ENCODE measurements at places on chromosomes 7 and 10. TPM values are rescaled to one million over a fixed set of nuclear protein-coding genes. Genes with fewer than 3 reads are reported as not detected.

GNAT3 gene
- total RNA-seq, result not detected

SPDYE3 gene
- total RNA-seq, result not detected

AIFM2 gene
- total RNA-seq, result 2.3 TPM

TMEM196 gene
- total RNA-seq, result not detected

FAM131B gene
- total RNA-seq, result 0.48 TPM

PILRA gene
- total RNA-seq, result 3.9 TPM

TAS2R41 gene
- total RNA-seq, result not detected

MRPS33 gene
- total RNA-seq, result 76.3 TPM

PRLHR gene
- total RNA-seq, result not detected

C10orf62 gene
- not detected for total RNA-seq

Data from activated naive CD4-positive, alpha-beta T cell treated with anti-CD3 and anti-CD28 coated beads, Interleukin-2, amount 10 ng/mL, durations not matched to agents 5 hours and 36 hours (primary cell).